ENCODE measurements at places on chromosomes 3 and 15.

DNA sequence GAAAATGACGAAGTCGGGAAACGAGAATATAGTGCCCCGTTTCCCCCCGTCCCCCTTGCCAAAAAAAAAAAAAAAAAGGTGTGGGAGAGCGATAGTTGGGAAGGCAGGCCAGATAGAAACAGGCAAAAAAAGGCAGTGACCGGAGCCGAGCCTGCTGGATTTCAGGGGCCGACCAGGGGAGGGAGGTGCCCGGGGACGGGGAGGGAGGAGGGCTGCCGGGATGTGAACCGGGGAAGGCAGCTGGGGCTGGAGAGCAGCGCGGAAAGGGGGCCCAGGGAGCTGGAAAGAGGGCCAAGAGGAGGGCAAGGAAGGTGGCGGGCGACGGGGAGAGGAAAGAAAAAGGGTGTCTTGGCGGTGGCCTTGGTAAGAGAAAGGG lies 837 bp downstream of the LRRN1 start:
- peak; percentile 62 for DNase-seq

DNA sequence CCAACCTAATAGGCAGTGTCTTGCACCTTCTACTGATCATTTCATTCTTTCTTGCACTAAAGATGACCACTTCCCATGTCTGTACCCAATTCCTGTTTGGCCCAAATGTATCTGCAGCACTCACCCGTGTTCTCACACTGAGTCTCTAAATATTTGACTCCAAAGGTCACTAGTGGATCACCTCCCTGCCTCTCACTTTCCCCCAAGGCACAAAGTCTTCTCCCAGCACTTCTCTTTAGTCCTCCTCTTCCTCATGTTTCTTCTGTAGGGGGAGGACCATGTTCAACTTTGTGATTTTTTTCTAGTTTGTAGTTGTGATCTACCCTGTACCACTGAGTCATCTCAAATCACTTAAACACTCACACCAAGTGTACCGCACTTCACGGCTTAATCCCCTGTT lies 13.9 kb downstream of the NR1I2 start:
- no peak for DNase-seq

DNA sequence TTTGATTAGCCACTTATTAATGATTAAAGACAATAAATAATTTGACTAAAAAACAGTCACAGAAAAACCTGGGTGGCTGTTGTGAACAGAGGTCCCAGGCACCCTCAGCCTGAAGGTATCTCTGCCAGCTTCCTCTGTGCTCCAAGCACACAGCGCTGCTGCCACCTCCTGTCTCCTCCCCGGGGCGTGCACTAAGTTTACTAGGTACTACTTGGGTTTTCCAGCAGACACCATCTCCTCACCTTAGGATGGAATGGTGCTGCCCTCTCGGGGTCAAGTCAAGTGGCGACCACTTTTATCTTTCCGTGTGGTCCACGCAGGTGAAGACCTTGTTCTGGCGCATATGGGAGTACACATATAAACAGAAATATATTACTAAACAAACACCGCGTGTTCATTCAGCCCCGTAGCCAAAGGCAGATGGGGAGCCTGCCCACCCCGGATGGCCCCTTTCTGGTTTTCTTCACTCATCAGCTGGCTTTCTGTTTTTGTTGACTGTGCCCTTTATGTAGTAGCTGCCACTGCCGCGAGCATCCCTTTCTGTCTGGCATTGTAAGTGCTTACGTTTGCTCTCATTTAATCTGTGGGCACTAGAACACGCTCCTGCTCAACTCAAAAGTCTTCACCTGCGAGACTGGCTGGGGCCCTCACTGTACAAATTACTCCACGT lies 128.0 kb downstream of the LRIG1 start:
- DNase-seq, result no peak

DNA sequence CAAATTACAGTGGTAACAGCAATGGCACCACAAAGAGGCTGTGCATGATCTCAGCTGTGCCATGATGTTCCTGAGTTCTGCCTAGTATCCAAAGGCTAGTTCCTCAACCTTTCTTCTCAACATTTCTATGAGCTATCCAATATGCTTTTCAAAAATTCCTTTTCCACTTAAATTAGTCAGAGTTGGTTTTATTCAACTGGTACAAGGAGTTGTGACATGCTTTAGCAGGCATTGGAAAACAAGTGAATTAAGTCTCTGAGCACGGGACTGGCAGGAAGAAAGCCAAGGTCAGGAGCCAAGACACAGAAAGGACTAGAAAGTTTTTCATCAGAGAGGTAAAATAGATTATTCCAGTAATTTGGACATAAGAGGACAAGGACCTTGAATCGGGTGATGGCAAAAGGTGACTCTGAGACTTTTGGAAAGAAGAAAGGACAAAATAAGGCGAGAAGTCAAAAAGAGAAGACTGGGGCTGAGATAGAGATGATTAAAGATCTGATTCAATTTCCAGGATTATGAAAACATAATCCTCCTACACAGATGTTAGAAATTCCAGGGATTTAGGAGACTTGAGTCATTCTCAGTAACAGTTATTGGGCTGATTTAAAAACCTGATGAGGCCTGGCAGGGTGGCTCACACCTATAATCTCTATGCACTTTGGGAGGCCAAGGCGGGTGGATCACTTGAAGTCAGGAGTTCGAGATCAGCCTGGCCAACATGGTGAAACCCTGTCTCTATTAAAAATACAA lies 36.1 kb downstream of the PBRM1 start:
- DNase-seq, result no peak

- no peak for DNase-seq
Measured at GRCh38 chr15:90408657-90409056, 20.6 kb downstream of the IQGAP1 start.

GRCh38 chr3:22779737-22780136 lies 423.4 kb upstream of the UBE2E2 start:
- DNase-seq, result no peak

- no peak for DNase-seq
Measured at GRCh38 chr15:88011533-88011932, 245.0 kb downstream of the NTRK3 start.

DNA sequence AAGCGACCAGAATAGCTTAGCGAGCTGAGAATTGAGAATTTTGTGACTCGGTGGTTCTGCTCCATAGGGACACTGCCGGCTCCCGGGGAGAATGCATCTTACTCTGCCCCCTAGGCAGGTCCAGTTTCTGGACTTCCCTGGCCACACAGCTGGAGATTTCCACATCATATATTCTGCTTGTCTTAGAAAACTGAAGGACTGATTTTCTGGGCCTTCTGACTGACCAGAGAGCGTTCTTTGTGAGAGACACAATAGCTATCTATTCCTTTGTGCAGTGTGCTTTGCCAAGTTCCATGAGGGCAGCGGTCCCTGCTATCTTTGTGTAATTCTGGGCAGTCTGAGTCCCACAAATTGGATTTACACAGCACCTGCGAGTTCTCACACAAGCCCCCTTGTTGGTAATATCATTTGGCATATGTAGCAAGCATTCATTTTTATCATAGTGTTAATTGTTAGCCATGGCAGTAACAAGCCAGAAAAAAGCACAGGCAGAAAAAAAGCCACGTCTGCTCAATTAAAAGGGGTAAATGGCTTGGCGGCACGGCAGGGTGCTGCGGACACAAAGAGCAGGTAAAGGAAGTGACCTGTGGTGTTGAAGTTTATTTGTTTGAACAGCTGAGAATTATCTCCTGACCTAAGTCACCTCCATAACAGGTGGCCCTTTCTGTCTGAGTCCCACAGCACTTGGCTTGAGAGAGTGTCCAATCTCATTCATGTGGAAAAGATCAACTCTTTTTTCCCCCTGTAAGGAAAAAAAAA lies 688.7 kb downstream of the TUSC7 start:
- DNase-seq, result no peak

DNA sequence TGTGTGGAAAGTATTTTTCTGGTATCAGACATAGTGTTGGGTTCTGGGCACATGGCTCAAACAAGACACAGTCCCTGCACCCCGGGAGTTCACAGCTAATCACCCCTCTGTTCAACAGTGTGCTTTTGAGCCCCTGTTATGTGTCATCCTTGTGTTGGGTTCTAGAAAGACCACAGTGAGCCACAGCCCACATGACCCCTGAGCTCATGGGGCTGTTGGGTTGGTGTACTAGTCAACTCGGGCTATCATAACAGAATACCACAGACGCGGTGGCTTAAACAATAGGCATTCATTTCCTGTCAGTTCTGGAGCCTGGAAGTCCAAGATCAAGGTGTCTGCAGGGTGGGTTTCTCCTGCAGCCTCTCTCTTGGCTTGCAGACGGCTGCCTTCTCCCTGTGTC lies 100.0 kb downstream of the DNAJB8 start:
- DNase-seq, result no peak

DNA sequence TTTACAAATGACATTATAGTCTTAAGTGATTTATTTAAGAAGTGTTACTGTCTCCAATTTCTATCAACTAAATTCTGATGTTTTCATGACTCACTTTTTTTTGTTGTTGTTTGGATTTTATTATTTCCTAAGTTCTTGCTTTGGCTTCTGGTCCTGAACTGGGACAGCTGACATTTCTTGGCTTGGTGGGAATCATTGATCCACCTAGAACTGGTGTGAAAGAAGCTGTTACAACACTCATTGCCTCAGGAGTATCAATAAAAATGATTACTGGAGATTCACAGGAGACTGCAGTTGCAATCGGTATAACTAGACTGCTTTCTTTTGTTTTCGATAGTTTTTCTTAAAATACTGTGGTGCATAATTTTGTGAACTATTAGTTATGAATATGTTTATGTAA lies 47.5 kb downstream of the ASTE1 start:
- no peak for DNase-seq

DNA sequence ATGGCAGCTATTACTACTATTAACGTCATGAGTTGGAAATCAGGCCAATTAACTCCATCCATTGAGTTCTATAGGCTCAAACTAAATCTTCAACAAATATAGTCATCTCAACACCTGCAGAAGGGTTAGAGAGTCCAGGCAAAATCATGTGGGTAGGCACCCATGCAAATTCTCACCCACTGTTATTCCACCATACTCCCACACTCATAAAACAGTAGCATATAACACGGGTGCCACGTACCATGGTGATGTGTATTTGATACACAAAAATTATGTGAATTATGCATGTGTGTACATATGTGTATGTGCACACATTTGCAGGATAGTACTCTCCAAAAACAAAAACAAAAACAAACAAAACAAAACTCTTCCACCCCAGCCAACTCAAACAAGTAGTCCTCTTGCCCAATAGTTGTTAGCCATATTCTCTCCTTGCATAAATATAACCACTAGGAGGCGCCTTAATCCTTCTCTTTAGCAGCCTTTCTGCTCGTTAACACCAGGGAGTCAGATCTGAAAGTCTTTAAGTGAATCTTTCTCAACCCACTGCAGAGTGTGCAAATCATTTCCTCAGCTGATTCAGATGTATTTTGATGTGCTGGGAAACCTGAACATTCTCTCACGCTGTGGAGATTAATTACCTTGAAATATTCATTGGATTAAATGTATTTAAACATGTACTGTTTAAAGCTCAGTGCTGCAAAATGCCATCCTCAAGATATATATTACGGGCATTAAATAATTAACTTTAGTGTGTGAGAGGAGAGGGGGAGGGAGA lies 38.0 kb upstream of the COPB2 start:
- DNase-seq, result no peak

DNA sequence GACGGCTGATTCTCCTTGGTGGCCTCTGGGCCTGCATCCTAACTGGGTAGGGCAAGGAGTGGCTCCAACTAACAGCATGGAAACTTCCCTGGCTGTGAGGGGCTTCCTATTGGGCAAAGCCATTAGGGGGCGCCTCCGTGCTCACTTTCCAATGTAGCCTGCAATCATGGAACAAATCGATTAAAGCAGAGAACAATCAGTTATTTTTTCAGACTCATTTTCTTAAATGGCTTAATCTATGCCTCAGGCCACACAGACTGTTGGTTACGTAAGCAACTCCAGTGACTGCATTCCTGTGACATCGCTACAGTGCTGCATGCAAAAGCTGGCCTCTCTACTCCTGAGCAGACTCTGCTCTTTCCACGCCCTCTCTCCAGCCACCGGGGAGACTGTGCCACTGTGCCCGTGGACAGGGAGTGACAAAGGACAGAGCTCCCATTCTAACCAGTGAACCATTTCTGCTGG lies 278.9 kb downstream of the KLF13 start:
- no peak for DNase-seq

- no peak for DNase-seq
Measured at GRCh38 chr3:86245360-86245759, 745.6 kb downstream of the VGLL3 start.

DNA sequence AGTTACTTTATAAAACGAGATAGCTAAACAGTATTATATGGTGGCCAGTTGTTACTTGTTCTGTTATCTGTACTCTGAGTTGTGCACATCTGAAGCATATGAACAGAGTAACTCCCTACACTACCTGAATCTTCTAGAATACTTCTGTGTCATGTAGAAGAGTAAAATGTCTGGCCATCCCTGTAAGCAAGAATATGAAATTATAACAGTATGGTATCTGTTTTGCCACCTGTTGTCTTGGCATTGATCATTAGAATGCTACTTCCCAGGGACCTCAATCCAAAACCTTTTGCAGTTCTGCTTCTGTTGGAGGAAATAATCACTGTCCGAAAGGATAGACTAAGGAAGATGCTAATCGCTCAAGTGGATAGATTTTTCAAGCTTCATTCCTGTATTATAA lies 1.9 kb downstream of the TEX9 start:
- DNase-seq, result no peak

GRCh38 chr3:119700920-119701734 lies 1.7 kb upstream of the CFAP91 start:
- DNase-seq, result no peak

GRCh38 chr3:36488077-36488789 lies 107.9 kb downstream of the STAC start:
- DNase-seq, result no peak

DNA sequence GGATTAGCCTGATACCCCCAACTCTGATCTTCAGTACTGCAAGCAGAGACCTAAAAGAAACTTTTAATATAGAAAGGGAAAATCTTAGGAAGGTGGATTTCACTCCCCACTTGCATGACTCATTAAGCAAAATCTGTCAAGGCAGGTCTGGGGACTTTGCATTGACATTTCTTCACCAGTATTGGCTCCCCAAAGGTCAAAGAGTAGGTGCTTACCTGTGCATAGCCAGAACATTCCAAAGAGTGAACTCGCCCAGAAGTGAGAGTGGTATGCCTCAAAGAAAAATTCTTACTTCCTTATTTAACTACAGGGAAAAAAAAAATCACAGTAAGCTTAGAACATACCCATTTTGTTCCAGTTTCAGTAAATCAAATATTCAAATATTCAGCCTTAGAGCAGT lies 140.9 kb upstream of the TP63 start:
- DNase-seq, result no peak

DNA sequence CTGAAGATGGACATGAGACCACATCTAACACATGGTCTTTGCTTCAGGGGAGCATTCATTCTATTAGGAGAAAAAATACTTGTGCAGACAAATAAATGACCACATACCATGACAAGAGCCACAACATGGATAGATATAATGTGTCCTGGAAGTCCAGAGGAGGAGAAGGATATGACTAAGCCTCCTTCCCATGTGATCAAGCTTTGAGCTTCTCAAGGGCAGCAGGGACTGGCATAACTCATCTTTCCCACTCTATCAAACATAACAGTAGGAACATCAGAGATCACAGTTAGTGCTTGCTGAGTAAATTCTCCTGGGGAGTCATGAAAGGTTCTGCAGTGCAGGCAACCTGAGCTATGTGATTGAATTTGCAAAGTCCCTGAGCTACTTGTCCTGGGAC lies 86.0 kb upstream of the LPP start:
- no peak for DNase-seq

All from left hindlimb (tissue), 1 donor.